Left renal cortex interstitium (tissue), 4 donors: ENCODE measurements at places on chromosomes 7 and 10. TPM values are rescaled to one million over a fixed set of nuclear protein-coding genes. Genes with fewer than 3 reads are reported as not detected.

EPDR1 gene
- polyA plus RNA-seq, result 18.5 TPM

DNA sequence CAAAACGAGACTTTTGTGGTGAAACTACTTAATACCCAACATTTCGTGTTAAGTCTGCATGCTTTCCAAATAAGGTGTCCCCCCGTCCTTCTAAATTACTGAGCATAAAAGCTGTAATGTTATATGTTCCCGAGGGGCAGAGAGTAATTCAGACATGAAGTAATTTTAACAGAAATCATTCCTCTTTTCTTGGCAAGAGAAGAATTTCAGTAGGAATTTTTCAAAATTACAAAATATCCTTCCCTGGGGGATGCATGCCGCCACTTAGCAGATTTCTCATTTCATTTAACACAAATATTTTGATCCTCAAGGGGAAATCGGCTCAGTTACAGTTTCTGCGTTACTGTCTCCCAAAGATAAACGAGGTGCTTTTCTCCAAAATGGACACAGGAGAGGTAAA, 213.2 kb upstream of the RHOBTB1 start:
- DNase-seq, result no peak

- no peak for DNase-seq
Observed at GRCh38 chr10:112634096-112634830, 187.2 kb downstream of the VTI1A start.

GRCh38 chr7:90530263-90530662, 60.8 kb downstream of the PTTG1IP2 start:
- no peak for DNase-seq

STEAP1B gene
- 1.9 TPM for polyA plus RNA-seq

DNA sequence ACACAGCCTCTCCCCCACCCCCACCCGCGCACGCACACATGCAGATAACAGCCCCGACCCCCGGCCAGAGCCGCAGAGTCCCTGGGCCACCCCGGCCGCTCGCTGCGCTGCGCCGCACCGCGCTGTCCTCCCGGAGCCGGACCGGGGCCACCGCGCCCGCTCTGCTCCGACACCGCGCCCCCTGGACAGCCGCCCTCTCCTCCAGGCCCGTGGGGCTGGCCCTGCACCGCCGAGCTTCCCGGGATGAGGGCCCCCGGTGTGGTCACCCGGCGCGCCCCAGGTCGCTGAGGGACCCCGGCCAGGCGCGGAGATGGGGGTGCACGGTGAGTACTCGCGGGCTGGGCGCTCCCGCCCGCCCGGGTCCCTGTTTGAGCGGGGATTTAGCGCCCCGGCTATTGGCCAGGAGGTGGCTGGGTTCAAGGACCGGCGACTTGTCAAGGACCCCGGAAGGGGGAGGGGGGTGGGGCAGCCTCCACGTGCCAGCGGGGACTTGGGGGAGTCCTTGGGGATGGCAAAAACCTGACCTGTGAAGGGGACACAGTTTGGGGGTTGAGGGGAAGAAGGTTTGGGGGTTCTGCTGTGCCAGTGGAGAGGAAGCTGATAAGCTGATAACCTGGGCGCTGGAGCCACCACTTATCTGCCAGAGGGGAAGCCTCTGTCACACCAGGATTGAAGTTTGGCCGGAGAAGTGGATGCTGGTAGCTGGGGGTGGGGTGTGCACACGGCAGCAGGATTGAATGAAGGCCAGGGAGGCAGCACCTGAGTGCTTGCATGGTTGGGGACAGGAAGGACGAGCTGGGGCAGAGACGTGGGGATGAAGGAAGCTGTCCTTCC, 620 bp downstream of the EPO start:
- DNase-seq, result no peak

CALHM3 gene
- polyA plus RNA-seq, result not detected

DNA sequence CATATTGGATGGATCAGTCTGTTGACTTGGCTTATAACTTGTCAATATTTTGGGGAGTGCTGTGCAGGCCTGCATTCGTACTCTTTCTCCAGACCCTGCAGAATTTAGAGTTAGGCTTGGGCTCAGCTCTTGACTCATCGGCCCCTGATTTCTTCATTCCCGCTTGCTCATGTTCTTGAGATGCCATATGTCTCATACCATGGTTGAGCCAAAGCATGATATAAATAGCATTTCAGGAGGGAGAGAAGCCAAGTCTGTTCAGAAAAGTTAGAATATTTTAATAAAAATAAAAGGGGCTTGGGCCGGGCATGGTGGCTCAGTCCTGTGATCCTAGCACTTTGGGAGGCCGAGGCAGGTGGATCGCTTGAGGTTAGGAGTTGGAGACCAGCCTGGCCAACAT, 898.1 kb downstream of the TYW1 start:
- DNase-seq, result no peak

NYAP1 gene
- 2.4 TPM for polyA plus RNA-seq

GRCh38 chr7:5682551-5683279, 98.7 kb downstream of the RNF216 start:
- no peak for DNase-seq

DNA sequence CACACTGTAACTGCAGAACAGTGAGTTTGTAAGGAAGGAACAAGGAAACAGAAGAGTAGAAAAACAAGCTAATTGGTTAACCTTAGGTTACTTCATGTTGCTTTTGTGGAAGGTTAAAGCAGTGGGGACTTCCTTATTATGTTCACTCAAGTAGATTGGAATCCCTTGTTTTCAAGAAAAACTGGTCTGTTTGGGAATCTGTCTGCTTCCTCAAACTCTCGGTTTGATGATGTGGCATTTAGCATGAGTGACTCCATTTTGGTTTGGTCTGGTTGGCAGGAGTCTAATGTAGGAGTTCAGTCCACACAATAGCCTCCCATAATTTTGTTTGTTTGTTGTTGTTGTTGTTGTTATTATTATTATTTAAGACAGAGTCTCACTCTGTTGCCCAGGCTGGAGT, 3.8 kb upstream of the TRIM56 start:
- no peak for DNase-seq

UPK3BL2 gene
- 2.5 TPM for polyA plus RNA-seq

DNA sequence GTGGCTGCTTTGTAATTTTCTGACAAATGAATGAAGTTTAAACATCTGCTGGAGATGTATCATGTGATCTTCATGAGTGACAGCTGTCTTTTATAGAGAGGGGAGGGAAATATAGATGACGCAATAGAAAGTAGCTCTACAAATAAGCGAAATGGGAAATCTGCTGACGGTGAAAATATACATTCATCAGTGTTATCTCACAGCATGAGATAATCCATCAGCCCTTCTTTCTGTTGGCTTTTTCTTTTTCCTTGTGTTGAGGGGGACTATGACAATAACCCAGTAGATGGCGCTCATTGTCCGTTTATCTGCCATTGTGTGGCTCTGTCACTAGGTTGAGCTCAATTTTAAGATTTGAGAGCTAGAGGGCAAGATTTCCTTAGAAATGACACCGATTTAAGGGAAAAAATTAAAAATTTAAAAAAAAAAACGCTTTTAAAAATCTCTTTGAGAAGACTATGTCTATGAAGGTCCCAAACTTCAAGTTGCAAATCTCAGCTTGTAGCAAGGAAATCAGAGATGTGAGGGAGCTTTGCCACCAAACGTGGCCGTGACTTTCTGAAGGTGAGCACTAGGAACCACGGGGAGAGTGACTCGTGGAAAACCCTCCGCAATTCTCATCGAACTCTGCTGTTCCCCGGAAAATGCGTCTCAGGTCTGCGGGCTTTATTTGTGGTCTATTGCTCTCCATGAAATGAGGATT, 114.6 kb upstream of the SFMBT2 start:
- DNase-seq, result no peak

DNA sequence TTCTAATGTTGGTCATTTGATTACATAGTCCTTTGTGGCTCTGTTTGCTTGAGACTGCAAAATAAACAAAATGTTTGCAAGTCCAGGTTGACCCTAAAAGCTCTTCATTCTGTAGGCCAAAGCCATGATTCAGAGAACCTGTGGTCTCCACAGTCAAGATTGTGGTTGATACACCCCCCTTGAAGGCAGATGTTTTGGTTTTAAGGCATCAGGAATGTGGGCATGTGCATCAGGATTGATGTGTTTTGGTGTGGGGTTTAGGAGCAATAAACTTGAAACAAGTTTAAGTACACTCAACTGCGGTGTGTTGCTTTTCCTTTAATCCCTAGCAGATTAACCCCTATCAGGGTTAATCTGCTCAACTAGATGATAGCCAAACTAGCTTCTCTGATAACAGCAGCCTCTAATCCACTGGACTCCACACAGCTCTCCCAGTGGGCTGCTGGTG, 379.1 kb upstream of the GALNT17 start:
- no peak for DNase-seq

DYNC1I1 gene
- 0.67 TPM for polyA plus RNA-seq

ATRNL1 gene
- 24.1 TPM for polyA plus RNA-seq

DNA sequence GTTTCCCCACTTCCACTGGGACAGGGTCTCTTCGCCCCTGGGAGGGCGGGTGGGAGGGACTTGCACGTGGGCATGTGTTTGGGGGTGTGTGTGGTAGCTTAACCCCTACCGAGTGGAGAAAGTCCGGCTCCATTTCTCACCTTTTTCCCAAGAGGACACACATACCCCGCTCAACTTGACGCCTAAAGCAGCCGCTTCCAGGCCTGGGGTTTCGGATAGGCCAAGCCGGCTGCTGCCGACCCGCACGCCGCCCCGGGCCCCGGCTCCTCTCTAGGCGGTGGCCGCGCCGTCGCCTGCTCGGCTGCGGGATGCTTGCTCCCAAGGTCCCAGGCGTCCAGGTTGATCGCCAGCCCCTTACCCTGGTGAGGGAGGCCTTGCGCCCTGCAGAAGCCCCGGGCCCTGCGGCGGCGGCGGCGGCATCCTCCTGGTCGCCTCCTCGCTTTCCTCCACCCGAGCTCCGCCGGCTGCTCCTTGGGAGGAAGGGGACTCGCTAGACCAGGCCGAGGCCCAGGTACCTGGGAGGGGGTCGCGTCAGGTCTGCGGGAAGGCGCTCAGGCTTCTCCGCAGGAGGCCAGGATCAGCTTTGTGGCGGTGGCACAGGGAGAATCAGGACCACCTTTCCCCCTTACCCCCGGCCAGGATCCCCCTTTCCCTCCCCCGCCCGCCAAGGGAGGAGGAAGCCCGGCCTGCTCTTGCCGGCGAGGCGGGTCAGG, 3.2 kb upstream of the GATA3 start:
- DNase-seq, result no peak

GRCh38 chr7:100044718-100045117, 4.9 kb upstream of the ZSCAN21 start:
- no peak for DNase-seq

FXYD4 gene
- not detected for polyA plus RNA-seq

- no peak for DNase-seq
Observed at GRCh38 chr10:49508249-49508648, 30.7 kb downstream of the ERCC6 start.

NUDT1 gene
- polyA plus RNA-seq, result 30.2 TPM

GRCh38 chr7:25619963-25620799, 391.9 kb upstream of the NPVF start:
- DNase-seq, result no peak

DNA sequence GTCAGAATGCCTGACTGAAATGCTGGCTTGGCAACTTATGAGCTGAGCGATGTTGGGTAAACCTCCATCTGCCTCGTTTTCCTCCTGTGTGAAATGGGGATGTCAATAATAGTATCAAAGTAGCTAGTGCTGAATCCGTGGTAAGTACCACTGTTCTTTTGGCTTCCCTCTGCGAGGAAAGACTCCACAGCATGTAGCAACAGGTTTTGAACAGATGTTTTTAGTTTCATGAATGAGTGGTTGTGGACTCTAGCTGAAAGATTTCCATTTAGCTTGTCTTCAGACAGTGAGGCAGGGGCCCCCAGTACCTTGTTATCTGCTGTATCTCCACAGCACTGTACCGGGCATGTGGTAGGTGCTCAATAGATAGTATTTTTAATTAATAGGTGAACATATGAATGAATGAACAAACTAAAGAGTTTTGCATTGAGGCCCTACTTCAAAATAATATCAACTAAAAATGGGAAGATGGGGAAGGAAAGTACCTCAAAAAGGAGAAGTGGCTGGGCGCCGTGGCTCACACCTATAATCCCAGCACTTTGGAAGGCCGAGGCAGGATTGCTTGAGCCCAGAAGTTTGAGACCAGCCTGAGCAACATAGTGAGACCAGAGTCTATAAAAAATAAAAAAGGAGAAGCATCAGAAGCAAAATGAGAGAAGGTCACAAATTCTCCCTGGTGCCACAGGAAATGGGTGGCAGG, 5.6 kb upstream of the DLG5 start:
- DNase-seq, result no peak

- peak; percentile 62 for DNase-seq
Observed at GRCh38 chr10:111598433-111599059, 521.7 kb downstream of the ADRA2A start.

DNA sequence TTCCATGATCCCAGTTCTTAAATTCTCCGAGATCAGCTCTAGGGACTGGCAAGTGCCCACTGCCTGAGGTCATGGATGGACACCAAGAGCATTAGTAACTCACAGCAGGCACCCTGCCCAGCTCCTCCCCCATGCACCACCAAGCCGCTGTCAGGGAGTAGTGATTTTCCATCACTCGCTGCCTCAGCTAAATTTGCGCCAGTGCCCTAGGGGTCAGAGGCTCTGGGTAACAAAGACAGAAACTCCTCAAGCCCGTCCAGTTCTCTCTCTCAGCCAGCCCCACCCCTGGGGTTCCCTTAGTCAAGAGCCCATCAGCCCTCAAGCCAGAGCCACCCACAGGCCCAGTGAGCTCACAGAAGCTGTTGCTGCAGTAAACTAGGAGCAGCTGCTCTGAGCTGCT, 30.0 kb downstream of the PAX2 start:
- no peak for DNase-seq

DNA sequence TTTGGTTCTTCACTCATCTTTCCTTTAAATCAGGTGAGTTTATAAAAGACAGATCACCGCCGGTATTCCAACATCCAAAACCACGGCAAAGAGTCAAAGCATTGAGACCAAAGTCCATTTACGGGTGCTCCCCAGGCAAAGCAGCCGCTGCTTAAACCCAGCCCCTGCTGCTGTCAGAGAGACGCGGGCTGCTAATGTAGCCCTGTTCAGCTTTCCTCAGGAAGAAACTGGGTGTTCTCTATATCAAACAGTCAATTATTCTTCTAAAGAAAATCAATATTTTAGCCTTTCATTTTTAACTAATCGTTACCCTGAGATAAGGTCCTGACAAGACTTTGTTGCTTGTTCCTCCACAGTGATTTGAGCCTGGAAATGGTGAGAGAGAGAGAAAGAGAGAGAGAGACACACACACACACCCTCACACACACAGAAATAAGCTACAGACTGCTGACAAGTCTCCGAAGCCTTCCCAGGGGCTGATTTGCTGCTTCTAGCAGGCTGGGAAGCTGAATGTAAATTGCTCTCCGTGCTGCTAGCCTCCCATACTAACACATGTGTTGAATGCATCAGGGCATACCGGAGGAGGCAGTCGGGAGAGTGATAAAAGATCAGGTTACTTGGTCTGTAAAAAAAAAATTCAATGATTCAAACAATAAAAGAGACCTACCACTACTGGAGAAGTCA, 183.0 kb upstream of the ANK3 start:
- DNase-seq, result peak; percentile 58

GRCh38 chr10:35498693-35499092, 106.4 kb upstream of the GJD4 start:
- no peak for DNase-seq

- DNase-seq, result peak; percentile 28
Observed at GRCh38 chr10:18689498-18689897, 30.3 kb downstream of the ARL5B start.

OR6B1 gene
- 0.03 TPM for polyA plus RNA-seq

GRCh38 chr10:122845783-122846332, at the start of gene CUZD1:
TSS of gene CUZD1 (minus strand) at chr10:122845857. CDS start at chr10:122845843, 14 bp downstream.
- no peak for DNase-seq
